ENCODE measurements at places on chromosomes 11 and 22.

GRCh38 chr22:30667494-30668385 is at the start of gene DUSP18:
Gene DUSP18, minus strand, starts transcription at chr22:30667875. Its CDS starts 3,872 bp downstream, at chr22:30664003.
- DNase-seq, result peak; percentile 70

DNA sequence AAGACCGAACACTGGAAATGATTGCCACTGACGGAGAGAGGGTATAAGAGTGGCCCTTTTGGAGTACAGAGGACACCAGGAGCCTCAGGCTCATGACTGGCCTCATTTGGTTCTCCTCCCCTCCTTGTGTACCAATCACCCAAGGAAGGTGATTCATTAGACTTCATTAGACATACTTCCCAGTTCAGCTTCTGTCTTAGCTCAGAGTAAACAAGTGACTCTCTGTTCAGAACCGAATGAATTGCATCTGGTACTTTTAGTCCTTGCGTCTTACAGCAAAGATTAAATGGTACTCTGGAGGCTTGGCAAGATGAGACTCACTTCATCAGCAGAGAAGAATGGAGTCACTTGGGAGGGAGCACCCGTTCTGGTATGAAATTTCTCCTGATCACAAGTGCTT is 75.2 kb downstream of the ZNRF3 start:
- DNase-seq, result no peak

DNA sequence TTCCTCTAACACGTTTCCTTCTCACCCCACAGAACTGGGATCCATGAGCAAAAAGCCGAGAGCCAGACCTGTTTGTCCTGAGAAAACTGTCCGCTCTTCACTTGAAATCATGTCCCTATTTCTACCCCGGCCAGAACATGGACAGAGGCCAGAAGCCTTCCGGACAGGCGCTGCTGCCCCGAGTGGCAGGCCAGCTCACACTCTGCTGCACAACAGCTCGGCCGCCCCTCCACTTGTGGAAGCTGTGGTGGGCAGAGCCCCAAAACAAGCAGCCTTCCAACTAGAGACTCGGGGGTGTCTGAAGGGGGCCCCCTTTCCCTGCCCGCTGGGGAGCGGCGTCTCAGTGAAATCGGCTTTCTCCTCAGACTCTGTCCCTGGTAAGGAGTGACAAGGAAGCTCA is 24.0 kb downstream of the CD5 start:
- no peak for DNase-seq

GRCh38 chr22:49303781-49304461 is 523.8 kb downstream of the BRD1 start:
- no peak for DNase-seq

DNA sequence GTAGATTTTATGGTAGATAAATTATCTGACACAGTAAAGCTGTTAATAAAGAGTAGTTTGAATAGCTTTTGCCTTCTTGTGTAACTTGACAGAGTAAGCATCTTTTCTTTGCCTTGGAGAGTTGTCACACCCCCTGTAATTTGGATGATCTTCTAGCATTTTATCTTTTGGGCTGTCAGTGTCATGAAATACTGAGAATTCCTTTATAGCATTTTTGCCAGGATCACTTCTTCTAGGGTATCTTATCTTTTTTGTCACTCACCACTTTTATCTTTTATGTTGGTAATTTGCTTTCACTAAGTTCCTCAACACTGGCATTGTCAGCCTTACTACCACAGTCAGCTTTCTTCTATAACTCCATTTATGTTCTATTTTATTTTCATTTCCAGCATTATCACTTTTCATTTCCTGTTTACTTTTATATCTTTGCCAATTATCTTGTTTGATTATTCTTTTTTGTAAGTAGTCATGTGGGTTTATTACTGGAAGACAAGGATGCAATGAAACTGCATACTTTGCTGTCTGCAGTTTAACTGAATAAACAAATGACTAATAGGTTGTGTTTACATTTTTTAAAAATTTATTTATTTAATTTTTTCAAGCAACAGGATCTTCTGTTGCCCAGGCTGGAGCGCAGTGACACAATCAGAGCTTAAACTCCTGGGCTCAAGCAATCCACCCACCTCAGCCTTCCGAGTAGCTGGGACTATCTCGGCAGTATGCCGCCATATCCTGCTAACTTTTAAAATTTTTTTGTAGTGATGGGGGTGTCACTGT is 28.1 kb upstream of the ACAT1 start:
- no peak for DNase-seq

DNA sequence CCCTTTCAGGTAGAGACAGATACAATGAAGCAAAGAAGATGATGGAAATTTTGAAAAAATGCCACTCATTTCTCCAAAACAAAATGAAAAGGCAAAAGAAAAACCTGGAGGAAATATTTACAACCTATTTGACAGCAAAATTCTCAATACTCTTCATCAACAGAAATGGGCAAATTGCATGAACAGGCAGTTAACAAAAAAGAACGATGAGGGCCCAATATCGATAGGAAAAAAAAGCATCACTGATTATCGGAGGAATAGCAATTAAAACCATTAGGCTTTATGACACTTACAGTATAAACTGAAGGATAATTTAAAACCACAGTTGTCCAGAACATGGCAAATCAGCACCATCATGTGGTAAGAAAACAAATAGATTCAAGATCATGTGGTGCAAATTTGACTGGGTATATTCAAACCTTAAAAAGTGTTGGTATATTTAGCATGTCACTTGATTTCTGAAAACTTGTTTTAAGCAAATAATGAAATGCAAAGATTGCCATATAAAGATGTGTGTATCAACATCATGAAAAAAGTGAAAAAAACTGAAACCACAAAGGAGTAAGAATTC is 222.9 kb downstream of the BRD1 start:
- DNase-seq, result no peak

DNA sequence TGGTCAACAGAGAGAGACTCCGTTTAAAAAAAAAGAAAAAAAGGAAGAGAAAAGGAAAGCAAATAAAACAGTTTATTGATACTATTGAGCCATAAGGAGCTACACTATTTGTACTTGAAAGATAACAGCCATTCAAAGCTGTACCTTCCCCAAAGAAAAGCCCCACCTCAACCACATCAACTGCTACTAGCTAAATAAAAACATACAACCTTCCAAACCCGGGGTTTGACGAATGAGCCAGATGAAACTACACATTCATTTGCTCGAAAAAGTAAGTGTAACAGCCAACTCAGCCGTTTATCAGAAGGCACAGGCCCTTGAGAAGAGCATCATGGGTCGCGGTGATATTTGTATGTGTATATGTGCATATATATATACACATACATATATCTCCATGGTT is 78.4 kb downstream of the SIK3 start:
- DNase-seq, result no peak

GRCh38 chr11:68009391-68010089 is 587 bp upstream of the ALDH3B1 start:
- DNase-seq, result peak; percentile 78

DNA sequence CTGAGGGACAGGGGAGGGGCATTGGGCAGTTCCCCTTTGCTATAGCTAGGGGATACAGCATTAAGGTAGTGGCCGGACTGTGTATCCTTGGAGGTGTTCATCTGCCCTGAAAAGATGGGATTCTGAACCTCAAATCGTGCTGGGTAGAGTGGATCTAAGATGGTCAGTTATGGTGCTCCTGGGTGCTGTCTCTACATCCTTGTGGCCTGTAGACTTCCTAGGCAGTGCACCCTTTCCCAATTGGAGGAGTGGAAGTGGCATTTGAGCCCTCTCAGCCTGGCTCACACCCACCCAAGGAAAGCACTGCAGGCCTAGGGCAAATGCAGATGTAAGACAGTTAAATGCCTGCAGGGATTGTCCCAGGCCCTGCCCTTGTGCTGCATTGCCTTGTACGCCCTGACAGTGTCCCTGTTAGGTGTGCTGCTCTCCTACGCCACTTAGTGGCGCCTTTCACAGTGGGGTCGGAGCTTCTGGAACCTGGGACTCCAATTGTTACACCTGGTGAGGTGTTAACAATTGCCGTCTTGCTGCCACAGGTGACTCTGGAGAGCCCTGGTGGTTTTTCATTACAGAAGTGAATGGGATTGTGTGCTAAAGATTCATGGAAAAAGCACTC is 35.0 kb downstream of the PPFIBP2 start:
- DNase-seq, result no peak

- DNase-seq, result peak; percentile 36
Observed at GRCh38 chr11:50098186-50098725, 65.6 kb downstream of the OR4C45 start.

GRCh38 chr11:120188371-120188770 is 22.5 kb upstream of the OAF start:
- no peak for DNase-seq

GRCh38 chr11:12625438-12626071 is 48.7 kb upstream of the TEAD1 start:
- DNase-seq, result peak; percentile 18

DNA sequence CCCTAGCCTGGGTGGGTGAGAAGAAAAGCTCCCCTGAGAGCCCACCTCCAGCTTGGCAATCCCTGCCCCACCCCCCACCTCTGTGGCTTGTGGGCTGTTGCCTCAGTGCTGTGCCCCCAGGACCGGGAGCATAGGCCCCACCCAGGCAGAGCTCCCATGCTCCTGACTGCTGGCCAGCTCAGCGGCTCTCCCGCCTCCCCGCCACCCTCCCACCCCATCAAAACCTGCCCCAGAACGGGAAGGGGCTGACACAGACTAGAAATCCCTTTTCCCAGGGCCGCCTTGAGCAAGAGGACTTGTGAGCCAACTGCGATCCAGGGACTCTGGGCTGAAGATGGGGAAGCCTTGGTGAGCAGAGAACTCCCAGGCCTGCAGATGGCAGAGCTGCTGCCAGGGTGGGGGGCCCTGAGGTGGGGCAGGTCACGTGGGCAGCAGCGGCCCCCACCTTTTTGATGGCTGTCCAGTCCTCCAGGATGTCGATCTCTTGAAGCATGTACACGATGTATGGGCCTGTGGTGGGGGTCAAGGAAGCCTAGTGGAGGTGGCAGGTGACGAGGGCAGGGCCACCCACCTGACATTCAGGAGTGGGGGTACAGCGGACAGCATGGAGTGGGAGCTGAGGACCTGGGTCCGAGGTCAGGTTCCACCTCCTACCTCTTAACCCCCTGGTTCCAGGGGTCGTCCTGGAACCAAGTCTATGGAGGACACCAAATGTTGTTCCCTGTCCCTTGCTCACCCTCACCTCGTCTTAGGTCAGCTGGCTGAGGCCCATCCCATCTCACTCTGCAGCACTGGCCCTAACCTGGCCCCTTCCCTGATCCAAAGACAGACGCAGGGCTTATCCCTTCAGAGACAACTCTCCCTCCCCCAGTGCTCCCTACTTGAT is 2.3 kb upstream of the RIN1 start:
- DNase-seq, result no peak

DNA sequence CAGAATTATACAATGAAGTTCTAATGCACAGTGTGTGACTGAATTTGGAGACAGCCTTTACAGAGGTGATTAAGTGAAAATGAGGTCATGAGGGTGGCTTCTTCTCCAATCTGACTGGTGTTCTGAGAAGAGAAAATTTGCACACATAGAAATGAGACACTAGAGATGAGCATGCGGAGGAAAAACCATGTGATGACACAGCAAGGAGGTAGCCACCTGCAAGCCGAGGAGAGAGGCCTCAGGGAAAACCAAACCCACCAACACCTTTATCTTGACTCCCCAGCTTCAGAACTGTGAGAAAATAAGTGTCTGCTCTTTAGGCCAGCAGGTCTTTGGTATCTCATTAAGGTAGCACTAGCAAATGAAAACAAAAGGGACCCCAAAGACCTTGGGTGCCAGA is 93.2 kb downstream of the GGTLC2 start:
- DNase-seq, result no peak

DNA sequence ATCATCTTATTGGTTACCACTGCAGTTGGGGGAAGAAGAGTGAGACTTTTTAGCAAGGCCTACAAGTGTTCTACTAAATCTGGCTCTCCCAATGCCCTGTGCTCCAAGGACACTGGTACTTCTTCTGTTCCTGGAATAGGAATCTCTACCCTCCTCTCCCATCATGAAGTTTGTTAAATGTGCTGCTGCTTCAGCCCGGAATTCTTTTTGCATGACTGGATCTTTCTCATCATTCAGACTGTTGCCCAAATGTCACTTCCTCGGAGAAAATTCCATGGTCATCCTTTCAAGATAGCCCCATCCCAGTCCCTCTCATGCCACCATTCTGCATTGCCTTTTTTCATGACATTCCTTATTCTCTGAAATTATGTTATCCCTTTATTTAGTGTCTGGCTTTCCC is 400.8 kb downstream of the SOX6 start:
- DNase-seq, result peak; percentile 17

DNA sequence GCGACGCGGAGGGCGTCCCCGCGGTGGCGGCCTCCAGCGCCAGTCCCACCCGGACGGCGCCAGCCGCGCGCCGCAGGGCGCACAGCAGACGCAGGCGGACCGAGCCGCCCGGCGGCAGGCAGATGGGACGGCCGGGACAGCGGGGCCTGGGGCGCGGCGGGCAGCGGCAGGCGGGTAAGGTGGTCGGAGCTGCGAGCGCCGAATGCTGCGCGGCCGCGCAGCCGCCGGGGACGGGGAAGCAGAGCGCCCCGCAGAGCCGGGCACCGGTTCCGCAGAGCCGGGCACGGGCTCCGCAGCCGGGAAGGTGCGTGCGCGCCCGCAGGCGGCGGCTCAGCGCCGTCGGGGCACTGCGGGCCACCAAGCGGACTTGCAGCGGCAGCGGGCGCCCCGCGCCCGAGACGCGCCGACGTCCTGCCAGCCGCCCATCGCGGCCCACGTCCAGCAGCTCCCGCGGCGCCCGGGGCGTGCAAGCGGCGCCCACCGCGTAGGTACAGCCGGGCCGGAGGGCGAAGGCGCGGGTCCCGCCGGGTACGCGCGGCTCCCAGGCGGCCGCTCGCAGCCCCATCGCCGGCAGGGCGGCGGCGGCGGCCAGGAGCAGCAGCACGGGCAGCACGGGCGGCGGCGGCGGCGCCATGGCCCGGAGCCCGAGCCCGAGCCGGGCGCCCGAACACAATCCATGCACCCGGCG is 739 bp downstream of the CELSR1 start:
- DNase-seq, result no peak

- no peak for DNase-seq
Observed at GRCh38 chr11:110366291-110366690, 63.5 kb upstream of the FDX1 start.

DNA sequence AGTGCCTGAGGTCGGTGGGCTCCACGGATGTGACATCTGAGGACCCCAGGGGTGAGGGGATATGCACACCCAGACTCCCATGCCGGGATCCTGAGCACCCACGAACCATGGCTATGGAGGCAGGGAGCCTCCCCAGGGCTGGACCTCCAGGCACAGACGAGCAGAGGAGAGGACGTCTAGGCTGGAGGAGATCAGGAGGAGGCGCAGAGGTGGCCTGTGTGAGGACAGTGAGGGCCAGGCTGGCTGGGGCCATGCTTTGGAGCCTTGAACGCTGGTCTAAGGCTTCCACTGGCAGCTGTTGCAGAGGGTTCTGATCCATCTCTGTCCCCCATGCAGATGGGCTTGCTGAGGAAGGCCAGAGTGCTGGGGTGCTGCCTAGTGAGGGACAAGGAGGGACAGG is 29.0 kb downstream of the FGF4 start:
- DNase-seq, result no peak

DNA sequence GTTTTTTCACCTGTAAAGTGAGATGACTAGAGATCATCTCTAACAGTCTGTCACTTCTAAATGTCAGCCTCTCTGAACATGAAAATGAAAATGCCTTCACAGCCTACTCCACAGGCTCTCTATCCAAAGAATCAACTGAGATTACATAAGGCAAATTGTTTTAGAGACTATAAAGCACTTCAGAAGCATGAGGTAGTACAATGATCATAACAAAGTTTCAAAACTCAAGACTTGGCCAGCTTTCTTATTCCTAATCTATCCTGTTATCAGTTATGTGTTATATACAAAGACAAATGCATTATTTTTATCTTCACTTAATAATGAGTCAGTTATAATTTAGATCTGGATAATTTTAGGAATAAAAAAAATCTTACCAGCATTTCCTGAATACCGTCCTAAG is 20.3 kb upstream of the CEP126 start:
- no peak for DNase-seq

GRCh38 chr22:19773470-19774040 is 13.0 kb downstream of the TBX1 start:
- DNase-seq, result no peak
